A549 treated with Mapracorat at 1 μM for 4 hours (cell line): ENCODE measurements at places on chromosomes 3 and 15. TPM values are rescaled to one million over a fixed set of nuclear protein-coding genes. Genes with fewer than 3 reads are reported as not detected.

Gene KIF7
- total RNA-seq: 3.2 to 5.0 TPM (median 4.4 TPM) in 5 replicates

Gene IMPG2
- 0.01 to 0.02 TPM (median 0.02 TPM) in 3 of 5 replicates, not detected in the others for total RNA-seq

Gene ATP13A4
- total RNA-seq: not detected in 5 replicates

Gene PLXNA1
- 22.4 to 26.7 TPM (median 25.1 TPM) in 5 replicates for total RNA-seq

Gene SYNM
- total RNA-seq: 32.3 to 37.2 TPM (median 33.7 TPM) in 5 replicates

Gene CCRL2
- total RNA-seq: 0.07 to 0.17 TPM (median 0.11 TPM) in 4 of 5 replicates, not detected in the other

Gene GPR27
- 2.2 to 3.9 TPM (median 3.1 TPM) in 5 replicates for total RNA-seq

Gene AGBL1
- total RNA-seq: not detected in 5 replicates

Gene AEN
- 73.3 to 92.4 TPM (median 86.6 TPM) in 5 replicates for total RNA-seq

Gene CLDN18
- total RNA-seq: not detected in 5 replicates

Gene TMCO5A
- total RNA-seq: not detected in 5 replicates

Gene CPEB1
- 2.6 to 4.0 TPM (median 3.2 TPM) in 5 replicates for total RNA-seq

Gene NRROS
- not detected in 5 replicates for total RNA-seq

Gene CTXN2
- not detected in 5 replicates for total RNA-seq

Gene RASL12
- 0.10 to 0.16 TPM (median 0.12 TPM) in 5 replicates for total RNA-seq

Gene SLC15A2
- total RNA-seq: 0.10 to 0.34 TPM (median 0.20 TPM) in 4 of 5 replicates, not detected in the other

Gene HYAL1
- total RNA-seq: 0.32 to 1.00 TPM (median 0.61 TPM) in 5 replicates

Gene MESP2
- 0.27 to 0.72 TPM (median 0.46 TPM) in 5 replicates for total RNA-seq

Gene LTK
- 0.06 to 0.07 TPM (median 0.06 TPM) in 3 of 5 replicates, not detected in the others for total RNA-seq

Gene ARPIN
- 10.1 to 14.3 TPM (median 11.4 TPM) in 5 replicates for total RNA-seq

Gene HHATL
- not detected in 5 replicates for total RNA-seq

Gene CSPG5
- total RNA-seq: 0.55 to 1.3 TPM (median 0.94 TPM) in 5 replicates

Gene GPR149
- total RNA-seq: not detected in 5 replicates

Gene STAB1
- 0.05 to 0.16 TPM (median 0.08 TPM) in 3 of 5 replicates, not detected in the others for total RNA-seq
